ENCODE measurements at places on chromosomes 7 and 10.

DNA sequence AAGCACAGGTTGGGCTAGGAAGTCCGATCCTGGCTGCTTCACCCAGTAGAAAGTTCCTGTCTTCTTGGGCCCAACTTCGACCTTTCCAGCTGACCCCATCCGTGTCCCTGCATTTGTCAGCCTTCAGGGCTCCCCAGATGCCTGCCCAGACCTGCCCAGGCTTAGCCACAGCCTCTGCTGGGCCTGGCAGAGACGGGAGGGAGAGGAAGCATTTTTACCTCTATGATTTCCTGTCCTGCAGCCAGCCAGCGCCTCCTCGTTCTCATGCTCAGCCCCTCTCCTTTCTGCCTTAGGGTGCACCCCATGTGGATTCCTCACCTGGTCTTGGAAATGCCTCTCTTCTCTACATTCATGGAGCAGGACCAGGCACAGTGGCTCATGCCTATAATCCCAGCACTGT lies 3.7 kb downstream of the METTL27 start:
- no peak for DNase-seq

DNA sequence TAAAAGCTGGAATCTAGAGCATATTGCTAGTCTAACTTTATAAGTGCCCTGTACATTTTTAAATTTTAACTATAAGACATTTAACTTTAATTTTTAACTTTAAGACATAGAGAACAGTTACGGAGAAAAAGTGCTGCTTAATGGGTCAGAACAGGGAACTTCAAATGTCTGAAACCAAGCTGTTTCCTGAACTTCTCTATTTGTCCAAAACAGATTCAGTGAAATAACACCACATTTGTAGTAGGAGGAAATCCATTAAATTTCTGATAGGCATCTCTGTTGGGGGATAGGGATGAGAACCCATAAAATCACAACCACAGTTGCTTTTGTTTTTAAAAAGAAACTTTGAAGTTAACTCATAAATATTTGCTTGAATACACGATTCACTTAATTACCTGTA lies 170.8 kb upstream of the ANK3 start:
- DNase-seq = no peak

GRCh38 chr10:3754727-3755439 lies 30.1 kb downstream of the KLF6 start:
- no peak for DNase-seq

GRCh38 chr7:73517241-73517995 lies 4.7 kb downstream of the BAZ1B start:
- DNase-seq = no peak

GRCh38 chr7:131031099-131031868 lies 296.4 kb upstream of the MKLN1 start:
- DNase-seq = no peak

DNA sequence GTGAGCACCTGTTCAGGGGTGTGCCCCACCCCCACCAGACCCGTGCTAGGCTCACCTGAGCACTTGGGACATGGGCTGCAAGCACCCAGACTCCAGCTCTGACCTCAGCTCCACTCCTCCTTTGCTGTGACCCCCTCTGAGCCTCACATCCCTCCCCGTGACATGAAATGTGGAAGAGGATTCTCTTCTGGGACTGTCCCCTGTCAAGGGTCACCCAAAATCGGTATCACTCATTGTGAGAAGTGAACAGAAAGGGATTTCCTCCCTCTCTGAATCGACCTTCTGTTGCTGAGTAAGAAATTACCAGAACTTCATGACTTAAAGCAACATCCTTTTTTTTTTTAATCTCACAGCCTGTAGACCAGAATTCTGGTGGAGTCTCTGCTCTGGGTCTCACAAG lies 6.2 kb upstream of the CHST15 start:
- no peak for DNase-seq

DNA sequence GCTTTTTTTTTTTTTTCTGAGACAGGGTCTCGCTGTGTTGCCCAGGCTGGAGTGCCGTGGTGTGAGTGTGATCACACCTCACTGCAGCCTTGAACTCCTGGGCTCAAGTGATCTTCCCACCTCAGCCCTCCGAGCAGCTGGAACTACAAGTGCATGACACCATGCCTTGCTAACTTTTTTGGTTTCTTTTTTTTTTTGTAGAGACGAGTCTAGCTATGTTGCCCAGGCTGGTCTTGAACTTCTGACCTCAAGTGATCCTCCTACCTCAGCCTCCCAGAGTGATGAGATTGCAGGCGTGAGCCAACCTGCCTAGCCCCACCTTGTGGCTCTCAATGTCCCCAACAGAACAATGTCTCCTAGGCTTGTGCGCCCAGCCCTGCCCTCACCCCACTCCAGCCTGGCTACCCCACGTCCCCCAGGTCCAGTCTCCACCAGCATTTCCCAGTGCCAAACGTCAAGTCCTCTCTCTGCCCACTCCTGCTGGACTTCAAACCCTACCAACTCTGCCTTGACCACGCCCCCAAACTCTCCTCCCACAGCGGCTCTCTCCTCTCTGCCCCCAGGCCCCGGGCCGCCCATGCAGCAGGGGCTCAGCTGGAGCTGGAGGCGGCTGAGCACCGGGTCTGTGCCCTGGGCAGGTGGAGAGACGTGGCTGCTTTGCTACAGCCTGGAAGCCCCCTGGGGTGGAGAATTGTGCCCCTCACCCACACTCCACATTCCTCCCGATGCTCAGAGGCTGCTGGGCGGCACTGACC lies 18.9 kb downstream of the BHLHA15 start:
- DNase-seq = no peak

- no peak for DNase-seq
These were observed 802 bp upstream of the CDK6 start for GRCh38 chr7:92837000-92837749.

DNA sequence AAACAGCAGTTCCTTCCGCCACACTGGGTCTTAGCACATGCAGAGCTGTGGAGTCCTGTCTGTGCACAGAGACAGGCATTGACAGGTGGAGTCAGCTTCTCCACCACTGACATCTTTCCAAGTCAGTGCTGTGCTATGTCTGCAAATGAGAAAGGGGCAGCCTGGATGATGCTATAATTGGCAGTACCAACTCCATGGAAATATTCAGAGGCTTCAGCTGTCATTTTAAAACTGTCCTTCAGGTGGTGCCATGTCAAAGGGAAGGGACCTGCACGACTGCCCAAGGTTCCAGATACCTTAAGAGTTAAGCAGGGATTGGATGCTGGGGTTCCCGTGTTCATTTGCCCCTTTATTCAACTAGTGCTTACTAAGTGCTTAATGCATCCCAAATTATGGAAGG lies 258.0 kb upstream of the PRKCQ start:
- DNase-seq = no peak

- DNase-seq = no peak
These were observed 98.5 kb upstream of the KDM7A start for GRCh38 chr7:140275069-140275965.

DNA sequence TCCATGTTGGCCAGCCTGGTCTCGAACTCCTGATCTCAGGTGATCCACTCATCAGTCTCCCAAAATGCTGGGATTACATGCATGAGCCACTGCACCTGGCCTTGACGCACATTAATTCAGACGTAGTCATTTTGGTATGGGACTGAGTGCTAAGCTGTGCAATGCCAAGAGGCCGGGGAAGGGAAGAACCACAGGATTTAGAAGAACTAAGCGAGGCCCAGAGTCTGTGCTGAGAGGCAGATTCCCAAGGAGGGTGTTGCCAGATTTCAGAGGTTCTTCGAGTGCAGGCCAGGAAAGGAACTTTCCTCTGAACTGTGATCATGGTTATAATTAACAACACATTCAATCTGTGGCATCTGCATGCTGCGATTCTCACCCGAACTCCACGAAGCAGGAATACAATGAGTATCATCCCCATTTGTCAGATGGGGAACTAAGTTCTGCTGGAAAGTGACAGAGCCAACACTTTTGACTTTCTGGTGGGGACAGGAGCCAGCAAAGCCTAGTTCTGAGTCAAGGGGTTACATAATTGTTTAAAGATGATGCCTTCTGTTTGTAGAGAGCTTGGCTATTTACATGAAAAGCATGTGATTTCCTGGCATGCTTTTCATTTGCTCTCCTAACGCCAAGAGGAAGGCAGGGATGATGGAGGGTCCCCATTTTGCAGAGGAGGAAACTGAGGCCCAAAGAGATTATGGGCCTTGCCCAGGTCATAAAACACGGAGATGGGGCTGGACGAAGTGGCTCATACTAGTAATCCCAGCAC lies 6.2 kb upstream of the ZAN start:
- DNase-seq = no peak

DNA sequence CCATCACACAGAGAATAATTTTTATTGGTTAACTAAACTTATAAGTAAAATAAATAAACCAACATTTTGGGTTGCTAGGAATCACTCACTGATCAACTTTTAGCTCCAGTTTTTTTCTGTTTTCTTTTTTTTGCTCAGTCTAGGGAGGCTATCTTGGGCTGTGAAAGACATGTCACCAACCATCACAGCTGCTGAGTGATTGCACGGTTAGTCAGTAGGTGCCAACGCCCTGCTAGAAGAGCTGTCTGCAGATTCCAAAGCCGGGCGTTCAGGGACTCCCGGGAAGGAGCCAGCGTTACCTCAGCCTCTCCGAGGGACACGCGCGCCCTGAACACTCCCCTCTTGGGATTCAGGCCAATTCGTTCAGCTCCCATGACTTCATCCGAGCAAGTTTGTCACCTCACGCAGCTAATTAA lies 604 bp upstream of the STAM start:
- DNase-seq = no peak

GRCh38 chr7:18387191-18387735 lies 108.3 kb upstream of the HDAC9 start:
- DNase-seq = no peak

GRCh38 chr10:33573606-33574005 lies 239.1 kb upstream of the NRP1 start:
- no peak for DNase-seq

GRCh38 chr7:76261931-76262330 lies 40.5 kb upstream of the HSPB1 start:
- DNase-seq = no peak

- DNase-seq = no peak
These were observed 72.7 kb upstream of the SEC61G start for GRCh38 chr7:54831644-54832095.

- DNase-seq = peak; percentile 20
These were observed 60.9 kb downstream of the ARMC3 start for GRCh38 chr10:22988581-22989360.

GRCh38 chr7:40843338-40843985 lies 708.7 kb downstream of the SUGCT start:
- no peak for DNase-seq

- DNase-seq = no peak
These were observed 86.3 kb upstream of the NANOS1 start for GRCh38 chr10:118943253-118943652.

- no peak for DNase-seq
These were observed 279.7 kb downstream of the USP6NL start for GRCh38 chr10:11331726-11332125.

DNA sequence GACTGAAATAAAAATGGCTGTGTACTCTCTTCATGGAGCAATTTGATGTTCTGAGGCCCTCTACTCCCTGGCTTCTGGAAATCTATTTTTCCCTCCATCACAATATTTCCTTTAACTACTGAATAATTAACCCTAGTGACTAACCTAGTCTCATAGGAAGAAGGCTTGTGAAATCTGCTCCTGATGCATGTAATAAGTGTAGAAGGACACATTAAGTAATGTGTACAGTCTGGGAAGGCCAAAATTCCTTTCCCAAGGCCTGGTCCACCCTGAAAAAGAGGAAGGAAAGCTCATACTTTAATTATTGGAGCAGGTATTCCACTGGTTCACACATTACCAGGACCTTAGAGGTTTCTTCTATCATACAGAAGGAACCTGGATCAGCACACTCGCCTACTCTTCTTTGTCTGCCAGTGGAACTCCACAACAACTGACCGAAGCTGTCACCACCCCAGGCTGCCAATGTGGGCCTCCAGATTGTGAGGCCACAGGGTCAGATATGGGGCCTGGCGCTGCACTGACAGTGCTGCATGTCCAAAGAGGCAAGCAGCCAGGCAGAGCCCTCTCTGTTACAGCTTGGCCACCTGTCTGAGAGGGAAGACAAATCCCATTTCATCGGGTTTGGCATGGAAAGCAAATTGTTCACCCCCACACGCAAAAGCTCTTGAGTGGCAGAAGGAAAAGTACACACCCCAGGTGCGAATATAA lies 54.4 kb upstream of the FAM133B start:
- no peak for DNase-seq

- DNase-seq = no peak
These were observed 4.7 kb downstream of the IDI2 start for GRCh38 chr10:1020958-1021357.

DNA sequence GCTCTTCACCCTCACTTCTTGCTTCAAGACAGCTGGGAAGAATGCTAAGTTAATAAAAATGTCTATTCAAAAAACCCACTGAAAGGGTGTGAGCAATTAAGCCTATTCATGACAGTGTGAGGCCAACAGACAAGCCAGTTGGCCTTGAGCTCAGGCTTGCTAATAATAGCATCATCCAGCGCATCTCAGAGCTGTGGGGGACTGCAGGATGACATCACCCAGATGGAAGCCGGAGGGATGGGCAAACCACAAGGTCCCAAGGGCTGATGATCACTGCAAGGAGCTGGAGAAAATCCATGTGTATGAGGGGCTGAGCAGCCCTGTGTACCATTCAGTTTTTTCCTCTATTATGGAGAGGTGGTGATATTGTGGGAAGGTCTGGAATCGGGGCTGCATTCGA lies 770.4 kb downstream of the TNS3 start:
- no peak for DNase-seq

GRCh38 chr10:123965973-123966895 lies 74.6 kb upstream of the CPXM2 start:
- DNase-seq = no peak

DNA sequence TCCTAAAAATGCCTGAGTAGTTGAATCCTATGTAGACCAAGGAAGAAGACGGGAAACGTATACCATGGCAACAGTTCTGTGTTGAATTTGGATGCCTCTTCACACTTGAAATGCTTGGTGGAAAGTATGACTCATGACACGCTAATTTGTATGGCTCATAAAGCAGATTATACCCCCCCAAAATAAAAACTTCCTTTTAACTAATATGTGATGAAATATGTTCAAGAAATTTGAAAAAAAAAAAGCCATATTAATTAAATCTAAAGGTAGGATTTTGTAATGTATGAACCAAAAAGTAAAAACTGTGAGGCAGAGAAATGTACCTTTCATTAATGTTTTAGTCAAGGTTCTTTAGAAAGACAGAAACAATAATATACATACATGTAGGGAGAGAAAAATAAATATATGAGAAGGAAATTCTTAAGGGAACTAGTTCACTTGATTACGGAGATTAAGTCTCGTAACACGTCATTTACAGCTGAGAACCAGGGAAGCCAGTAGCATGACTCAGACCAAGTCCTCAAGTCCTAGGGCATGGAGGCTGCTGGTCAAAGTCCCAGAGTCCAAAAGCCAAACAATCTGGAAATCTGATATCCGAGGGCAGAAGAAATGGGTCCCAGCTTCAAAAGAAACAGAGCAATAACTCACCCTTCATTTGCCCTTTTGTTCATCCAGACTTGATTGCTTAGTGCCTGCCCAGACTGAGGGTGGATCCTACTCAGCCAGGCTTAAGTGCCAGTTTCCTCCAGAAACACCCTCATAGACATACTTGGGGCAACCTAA lies 485.1 kb downstream of the SEMA3D start:
- no peak for DNase-seq

- no peak for DNase-seq
These were observed 135.9 kb downstream of the HIBADH start for GRCh38 chr7:27526611-27527347.

GRCh38 chr7:81956520-81956919 lies 186.7 kb upstream of the HGF start:
- no peak for DNase-seq

GRCh38 chr10:118290471-118290995 lies 51.6 kb downstream of the FAM204A start:
- DNase-seq = no peak

All from stimulated activated CD4-positive, alpha-beta T cell treated with anti-CD3 and anti-CD28 coated beads, Interleukin-15, amount 100 ng/mL, for 1 hour (primary cell).